ENCODE measurements at places on chromosomes 5 and 9.

GRCh38 chr9:2568689-2569088 lies 52.9 kb upstream of the VLDLR start:
- no peak for DNase-seq

DNA sequence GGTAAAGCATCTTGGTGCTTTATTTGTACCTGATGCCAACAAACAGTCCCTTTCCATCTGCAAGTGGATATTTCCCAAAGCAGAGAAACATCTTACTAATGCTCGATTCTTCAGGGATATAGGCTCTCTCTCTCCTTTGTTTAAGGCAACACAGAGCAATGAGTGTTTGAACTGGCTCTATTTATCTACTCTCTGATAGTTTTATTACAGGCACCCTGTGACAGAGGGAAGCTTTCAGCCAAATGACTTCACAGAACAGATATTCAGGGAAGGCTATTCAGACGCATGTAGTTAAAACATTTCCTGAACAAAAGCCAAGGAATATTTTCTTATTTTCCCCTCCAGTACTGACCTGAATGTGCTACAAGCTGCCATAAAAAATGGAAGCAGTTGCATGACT lies 141.8 kb downstream of the YIPF5 start:
- DNase-seq, result peak; percentile 61

DNA sequence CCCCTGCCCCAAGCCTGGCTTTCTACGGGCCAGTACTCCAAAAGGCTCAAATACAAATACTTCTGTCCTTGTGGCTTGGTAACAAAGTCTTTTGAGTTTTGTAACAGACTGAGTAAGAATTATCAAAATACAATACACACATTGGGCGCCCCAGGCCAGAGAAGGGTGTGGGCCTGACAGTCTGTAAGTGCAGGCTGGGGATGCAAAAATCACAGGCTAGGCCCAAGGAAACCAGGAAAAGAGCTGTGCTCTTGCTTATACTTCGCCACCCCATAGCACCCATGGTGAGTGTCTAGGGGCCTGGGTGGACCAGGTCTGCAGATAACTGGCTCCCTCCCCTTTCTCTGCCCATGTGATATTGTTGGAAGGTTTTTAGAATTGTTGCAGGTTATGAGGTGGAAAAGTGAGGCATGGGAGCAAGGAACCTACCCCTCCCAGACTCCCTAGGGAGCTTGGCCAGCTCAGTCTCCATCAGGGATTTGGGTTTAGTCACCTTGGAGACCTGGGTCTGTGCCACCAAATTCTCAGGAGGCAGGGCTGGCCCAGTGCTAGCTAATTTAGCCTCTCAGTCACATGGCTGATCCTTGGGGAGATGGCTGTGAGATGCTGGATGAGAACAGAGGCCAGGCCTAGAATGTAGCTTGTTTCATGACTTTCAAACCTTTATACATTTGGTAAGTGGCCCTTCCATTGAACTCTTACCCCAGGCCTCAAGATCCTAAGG lies 72.9 kb downstream of the TARS1 start:
- DNase-seq, result no peak

DNA sequence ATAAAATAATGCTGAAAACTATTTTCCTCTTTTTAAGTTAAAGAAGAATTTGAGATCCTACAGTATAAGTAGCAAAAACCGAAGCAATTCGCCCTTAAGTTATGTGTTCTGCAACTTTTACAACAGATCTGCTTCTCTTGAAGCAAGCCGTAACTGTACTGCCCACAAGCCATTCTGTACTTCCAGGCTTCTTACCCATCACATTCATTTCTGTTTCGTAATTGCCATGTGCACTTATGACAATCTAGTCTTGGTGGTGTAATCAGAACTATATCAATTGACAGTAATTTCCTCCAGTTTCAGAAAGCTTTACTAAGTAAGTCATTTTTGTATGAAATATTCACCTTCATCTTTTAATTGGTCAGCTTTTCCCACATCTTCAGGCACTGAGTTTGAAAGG lies 13.8 kb downstream of the SGTB start:
- peak; percentile 69 for DNase-seq

GRCh38 chr5:124583469-124584350 lies 162.7 kb downstream of the ZNF608 start:
- peak; percentile 68 for DNase-seq

DNA sequence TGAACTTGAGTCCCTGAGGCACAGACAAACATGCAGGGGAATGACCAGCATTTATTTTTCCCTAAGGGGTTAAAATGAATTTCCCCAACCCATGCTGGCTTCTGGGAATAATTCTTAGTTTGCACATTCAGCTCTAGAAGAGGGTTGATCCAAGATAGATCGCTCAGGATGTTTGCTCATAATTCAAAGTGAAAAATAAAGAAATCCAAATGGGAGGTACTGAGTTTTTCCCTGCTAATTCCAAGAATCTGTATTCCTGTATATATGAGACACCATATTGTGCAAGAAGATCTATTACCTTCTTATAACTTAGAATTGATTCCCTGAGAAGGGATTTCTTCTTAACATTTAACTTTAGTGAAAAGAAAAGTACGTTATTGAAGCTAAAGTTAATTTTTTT lies 96.2 kb downstream of the VCAN start:
- peak; percentile 57 for DNase-seq

DNA sequence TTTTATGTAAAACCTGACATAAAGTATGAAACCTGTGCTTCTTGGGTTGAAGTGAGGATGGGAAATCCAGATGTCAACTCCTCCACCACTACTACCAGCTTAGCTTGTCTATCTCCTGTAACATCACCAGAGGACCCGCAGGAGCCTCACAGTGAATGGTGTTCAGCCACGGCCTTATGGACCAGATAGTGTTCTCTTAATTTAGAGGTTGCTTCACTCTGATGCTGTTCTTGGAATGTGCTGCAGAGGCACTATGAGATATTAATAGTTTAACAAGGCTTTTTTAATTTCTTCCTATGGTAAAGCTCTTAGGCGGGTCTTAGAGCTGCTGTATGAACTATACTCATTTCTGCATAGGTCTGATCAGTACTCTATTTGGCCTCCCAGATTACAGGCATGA lies 27.9 kb downstream of the NFX1 start:
- no peak for DNase-seq

- DNase-seq, result no peak
These were observed 116.1 kb downstream of the SEMA5A start for GRCh38 chr5:9429691-9430215.

- no peak for DNase-seq
These were observed 12.3 kb downstream of the DCANP1 start for GRCh38 chr5:135434591-135435466.

- peak; percentile 92 for DNase-seq
These were observed 31.1 kb downstream of the OR2K2 start for GRCh38 chr9:111298731-111299598.

GRCh38 chr9:114456929-114457328 lies 48.3 kb downstream of the WHRN start:
- no peak for DNase-seq

DNA sequence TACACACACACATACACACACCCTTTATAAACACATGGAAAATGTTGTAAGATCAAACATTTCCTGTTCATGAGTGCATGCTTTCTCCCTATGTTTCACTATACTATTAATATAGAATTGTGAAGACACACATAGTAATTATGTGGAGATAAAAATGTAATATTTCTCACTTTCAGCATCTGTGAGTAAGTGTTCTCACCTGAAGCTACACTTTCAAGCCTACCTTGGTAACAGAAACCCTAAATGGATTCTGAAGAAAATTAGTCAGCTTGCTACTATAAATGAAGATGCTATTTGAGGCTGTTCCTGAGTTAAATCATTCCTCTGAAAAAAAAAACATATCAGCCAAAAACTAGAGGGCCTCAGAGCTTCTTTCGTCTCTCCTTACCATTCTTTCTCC lies 81.1 kb upstream of the GNA14 start:
- no peak for DNase-seq

DNA sequence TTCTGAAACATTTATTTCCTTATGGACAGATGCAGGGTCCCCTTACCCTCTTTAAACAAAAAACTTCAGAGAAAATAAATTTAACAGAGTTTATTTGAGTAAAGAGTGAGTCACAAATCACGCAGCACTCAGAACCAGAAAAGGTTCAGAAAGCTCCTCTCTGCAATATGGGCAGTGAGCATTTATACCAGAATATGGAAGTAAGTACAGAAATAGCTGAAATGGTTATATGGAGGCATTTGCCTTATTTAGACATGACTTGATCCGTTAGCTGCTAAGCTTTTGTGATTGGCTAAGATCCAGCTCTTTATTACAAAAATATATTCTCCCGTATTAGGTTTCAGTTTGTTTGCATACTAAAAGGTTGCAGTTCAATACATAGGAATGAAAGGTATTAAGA lies 1554.1 kb downstream of the EFNA5 start:
- DNase-seq, result no peak

DNA sequence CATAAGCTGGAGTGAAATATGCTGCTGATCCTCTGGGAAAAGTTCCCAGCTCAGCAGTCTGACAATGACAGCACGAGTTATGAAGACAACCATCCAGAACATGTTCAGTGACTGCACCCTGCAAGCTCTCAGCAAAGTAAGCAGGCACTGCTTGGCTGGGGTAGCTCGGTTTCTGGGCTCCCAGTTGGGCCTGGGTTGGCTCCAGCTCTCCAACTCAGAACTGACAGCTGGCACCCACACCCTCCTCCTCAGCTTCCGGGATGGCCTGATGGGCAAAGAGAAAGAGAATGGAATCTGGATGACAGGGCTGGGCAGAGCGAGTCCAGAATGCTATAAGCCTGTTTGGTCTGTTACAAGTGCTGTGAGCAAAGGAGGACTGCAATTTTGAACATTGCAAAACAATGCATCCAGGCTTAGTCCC lies 185.0 kb downstream of the CSNK1G3 start:
- peak; percentile 95 for DNase-seq

DNA sequence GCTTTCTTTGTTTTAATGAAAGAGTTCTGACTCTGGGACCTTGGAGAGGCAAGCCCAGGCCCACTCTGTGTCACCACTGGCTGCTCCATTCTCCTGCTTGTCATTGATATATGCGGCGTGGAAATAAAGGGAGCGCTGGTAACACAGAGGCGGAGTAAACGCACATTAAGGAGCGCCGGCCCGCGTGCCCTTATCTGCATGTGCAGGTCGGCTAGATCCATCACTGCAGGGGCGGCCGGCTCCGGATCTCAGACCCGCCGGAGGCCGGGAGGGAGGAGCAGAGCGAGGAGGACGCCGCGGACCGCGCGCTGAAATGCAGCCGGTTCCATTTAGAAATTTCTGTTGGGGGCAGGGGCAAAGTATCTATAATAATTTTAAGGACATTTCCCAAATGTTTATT lies 70.8 kb downstream of the MRPL36 start:
- DNase-seq, result no peak

DNA sequence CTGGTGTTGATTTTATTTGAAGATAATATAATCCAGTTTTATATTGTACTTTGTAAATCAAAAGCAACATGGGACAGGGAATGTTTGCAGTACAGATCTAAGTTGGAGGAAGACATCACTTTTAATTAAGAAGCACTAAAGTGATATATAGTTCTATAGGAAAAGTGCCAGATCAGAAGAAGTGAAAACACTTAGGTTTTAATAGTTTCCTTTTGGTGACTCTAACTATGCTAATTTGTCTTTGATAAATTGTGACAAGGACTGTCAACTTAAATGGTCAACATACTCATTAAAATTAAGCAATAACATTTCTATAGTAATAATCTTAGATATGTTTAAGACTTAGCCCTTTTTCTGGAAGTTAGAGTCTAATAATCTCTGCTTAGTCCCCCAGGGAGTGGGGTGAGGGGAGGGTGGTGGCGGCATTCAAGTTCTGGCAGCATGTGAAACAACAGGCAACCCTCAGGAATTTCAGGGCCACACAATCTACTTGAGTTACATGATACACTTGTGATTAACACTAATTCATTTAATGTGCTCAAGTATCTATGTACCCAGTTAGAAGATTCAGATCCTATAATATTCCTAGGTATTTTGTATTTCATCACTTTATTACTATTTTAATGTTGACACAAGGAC lies 1026.5 kb downstream of the NR2F1-AS1 start:
- DNase-seq, result no peak

- DNase-seq, result peak; percentile 89
These were observed 200.0 kb upstream of the S1PR3 start for GRCh38 chr9:88791105-88791805.

DNA sequence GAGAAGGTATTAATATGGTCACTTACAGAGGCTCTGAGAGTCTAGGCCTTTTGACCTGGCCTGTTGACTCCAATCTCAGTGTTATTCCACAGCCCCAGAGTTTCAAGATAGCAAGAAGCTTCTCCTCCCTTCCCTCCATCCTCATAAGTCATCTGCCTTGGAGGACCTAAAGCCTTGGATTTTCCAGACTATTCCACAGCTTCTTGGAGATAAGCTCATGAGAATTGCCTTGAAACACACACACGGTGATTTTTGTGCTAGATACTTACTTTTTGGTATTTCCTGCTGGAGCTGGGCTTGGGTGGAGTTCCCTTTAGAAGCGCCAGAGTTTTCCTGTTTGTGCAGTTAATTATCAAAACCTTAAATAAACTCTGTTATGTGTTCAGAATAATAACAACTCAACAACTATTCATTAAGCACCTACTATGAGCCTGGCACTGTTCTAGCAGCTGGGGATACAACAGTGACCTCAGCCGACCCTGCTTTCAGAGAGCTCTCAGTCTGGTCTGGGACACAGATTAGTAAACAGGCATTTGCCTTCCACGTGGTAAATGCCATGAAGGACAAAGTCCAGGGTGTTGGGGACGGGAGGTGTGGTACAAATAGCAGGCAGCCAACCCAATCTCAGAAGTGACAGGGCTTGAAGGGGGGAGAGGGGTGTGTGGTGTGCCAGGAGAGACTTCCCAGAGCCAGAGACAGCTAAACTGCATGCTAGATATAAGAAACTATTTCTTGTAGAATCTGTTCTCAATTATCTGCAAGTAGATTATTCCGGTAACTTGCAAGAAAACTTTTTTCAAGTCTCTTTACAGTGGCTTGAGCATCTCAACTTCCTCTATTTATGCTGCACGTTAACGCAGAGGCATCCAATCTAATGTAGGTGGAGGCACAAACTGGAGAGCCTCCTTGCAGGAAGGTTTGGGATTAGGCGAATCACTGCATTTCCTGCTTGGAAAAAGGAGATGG lies 55.9 kb upstream of the KLF9 start:
- DNase-seq, result peak; percentile 69

GRCh38 chr5:54570916-54571315 lies 53.4 kb downstream of the SNX18 start:
- DNase-seq, result peak; percentile 46

- no peak for DNase-seq
These were observed 1150.7 kb upstream of the WWC1 start for GRCh38 chr5:167140548-167141291.

DNA sequence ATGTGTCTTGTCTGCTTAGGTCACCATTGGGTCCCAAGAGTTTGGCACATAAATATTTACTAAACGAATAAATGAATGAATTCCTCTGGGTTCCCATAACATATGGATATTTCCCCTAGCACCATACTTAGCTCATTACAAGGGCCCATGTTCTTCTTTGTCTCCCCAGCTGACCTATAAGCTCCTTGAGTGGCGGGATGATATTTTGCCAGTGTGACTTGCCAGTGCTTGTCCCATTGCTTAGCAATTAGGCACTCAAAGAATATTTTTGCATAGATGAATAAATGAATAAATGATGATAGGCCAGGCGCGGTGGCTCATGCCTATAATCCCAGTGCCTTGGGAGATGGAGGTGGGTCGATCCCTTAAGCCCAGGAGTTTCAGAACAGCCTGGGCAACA lies 16.9 kb upstream of the CTNNA1 start:
- no peak for DNase-seq

All from fibroblast of gingiva (primary cell).